ENCODE measurements at places on chromosomes 12 and 14.
A peak's percentile ranks its signal among the peaks of the same experiment; 100 is the strongest.

GRCh38 chr14:52355526-52355925 is 41.4 kb downstream of the PTGER2 start:
- DNase-seq, result no peak

DNA sequence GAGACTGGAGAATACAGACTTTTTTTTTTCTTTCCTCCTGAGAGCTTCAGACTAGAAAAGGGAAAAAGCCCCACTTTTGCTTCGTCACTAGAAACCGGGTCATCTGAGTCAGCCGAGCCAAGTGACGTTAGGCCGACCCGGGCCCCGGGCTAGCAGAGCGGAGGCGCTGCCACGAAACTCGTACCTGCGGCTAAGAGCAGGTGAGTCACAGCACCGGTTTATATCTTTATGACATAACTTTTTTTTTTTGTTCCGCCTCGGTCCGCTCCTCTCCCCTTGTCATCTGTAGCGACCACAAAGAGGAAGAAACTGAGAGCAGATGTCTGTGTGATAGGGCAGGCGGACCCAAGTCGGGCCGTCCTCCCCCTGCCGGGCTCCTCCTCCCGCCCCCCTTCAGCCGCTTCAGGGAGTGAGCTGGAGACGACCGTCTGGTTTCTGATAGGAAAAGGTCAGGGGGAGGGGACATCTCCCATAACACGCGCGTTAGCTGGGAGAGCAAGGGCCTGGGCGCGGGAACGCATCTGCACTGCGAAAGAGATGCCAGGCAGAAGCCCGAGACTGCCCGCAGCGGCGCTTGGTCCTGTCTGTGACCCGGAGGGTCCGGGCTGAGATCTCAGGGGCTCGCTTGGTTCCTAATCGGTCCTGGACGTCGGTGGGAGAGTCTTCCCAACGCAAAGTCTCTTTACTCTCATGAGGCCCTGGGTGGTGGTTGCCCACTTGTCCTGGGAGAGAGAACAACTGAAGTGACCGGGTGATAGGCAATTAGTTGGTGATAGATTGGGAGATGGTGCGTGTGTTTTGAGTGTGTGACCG is 586 bp downstream of the TTC6 start:
- peak; percentile 42 for DNase-seq

DNA sequence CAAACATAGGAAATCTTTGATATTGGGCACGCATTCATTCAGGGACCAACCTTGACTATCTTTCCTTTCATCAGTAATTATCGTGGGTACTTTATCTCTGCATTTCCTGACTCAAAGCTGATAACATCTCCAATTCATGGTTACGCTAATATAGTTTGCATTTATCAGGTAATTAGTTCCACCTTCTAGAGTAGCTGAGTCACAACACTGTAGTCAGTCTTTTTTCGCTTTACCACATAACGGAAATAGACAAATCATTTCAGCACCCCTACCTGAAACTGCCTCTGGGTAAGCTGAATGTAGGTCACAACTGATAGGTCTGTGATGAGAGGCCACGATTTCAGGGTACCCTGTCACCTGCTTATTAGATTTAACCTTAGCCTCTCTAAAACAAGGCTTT is 36.7 kb upstream of the IL22 start:
- DNase-seq, result peak; percentile 18

DNA sequence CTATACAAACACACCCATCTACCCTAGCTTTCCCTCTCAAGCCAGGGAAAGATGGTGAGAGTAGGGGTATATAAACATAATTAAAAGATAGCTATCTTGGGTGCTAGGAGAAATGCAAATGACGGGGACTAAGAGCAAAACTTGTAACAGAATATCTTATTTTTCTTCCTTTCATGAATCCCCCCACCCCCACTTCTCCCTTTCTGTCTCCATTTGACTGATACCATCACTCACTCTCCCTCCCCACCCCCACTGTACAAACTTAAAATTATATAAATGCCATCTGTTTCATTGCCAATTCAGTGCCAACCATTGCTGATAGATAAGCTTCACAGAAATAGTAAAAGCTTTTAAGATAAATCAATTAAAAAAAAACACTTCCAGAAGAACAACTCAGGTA is 268.6 kb downstream of the SLC6A15 start:
- no peak for DNase-seq

DNA sequence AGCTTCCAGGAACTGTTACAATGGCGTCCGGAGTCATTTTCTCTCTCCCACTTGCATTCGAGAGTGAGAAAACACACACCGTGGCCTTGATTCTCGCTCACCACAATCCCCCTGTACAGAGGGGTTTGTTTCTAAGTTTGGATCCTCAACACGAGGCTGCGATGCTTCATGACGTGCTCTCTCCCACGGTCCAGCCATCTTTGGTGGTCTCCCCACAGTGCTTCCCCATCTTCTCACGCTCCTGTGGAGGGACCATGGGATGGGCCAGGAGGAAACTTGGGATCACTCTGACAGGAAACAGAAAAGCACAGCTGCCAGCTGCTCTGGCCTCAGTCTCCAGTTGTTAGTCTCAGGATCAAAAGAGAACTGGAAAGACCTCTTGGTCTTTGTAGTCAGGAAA is 28.1 kb downstream of the OR10P1 start:
- DNase-seq, result no peak

- DNase-seq, result no peak
Measured at GRCh38 chr14:51562816-51563215, 88.9 kb upstream of the FRMD6 start.

- DNase-seq, result no peak
Measured at GRCh38 chr14:92471919-92472318, 41.7 kb upstream of the RIN3 start.

GRCh38 chr12:33423706-33424105 is 15.9 kb downstream of the SYT10 start:
- DNase-seq, result no peak

- DNase-seq, result no peak
Measured at GRCh38 chr12:98893126-98893674, 248.1 kb downstream of the APAF1 start.

- no peak for DNase-seq
Measured at GRCh38 chr14:104329793-104330192, 191.4 kb downstream of the KIF26A start.

DNA sequence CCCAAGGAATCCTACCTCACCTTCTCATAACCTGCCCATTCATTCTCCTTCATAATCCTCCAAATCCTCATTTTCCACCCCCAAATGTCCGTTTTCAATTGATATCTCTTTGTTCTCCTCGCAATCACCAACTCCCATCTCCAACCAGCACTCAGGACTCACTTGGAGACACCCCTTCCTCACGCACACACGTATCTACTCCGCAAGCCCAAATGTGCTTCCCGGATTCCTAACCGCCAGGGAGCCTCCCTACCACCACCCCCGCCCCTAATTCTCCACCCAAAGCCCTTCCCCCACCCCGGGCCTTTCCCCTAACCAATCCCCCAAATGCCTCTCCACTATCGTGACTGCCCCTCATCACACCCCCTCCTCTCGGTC is 304 bp downstream of the KCTD10 start:
- DNase-seq, result no peak

DNA sequence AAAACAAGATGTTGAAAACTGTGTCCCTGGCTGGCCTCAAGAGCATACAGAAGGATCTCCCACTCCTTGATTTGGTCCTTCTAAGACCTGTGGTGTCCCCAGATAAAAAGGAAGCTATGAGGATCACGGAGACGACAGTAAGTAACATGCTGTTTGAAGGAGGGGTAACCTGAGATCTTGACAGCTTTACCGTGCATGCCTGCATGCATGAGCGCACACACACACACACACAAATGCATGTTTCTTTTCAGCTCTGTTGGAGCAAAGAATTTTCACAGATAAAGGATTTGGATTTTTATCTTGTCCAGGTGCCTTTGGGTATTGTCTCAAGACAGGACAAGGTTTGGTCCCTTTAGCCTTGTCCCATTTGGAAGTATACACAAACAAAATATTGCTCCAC is 411.6 kb upstream of the CCDC196 start:
- no peak for DNase-seq

DNA sequence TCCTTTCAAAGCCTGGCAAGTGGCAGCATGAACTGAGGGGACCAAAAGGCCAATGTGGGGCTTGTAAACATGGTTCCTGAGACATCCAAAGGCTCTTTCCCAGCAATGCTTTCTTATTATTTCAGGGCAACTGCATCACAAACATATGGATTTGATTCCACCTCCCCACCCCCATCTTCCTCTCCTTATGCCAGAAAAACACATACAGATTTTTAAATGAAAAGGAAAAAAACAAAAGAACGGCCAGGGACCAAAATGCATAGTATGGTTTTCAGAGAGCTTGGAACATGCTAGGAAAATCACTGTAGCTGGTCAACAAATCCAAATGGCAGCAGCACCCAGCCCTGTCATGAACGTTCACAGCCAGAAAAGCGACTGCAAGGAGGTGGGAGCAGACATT is 167.6 kb downstream of the ANO2 start:
- no peak for DNase-seq

GRCh38 chr12:102735104-102735503 is 181.9 kb downstream of the PAH start:
- no peak for DNase-seq

DNA sequence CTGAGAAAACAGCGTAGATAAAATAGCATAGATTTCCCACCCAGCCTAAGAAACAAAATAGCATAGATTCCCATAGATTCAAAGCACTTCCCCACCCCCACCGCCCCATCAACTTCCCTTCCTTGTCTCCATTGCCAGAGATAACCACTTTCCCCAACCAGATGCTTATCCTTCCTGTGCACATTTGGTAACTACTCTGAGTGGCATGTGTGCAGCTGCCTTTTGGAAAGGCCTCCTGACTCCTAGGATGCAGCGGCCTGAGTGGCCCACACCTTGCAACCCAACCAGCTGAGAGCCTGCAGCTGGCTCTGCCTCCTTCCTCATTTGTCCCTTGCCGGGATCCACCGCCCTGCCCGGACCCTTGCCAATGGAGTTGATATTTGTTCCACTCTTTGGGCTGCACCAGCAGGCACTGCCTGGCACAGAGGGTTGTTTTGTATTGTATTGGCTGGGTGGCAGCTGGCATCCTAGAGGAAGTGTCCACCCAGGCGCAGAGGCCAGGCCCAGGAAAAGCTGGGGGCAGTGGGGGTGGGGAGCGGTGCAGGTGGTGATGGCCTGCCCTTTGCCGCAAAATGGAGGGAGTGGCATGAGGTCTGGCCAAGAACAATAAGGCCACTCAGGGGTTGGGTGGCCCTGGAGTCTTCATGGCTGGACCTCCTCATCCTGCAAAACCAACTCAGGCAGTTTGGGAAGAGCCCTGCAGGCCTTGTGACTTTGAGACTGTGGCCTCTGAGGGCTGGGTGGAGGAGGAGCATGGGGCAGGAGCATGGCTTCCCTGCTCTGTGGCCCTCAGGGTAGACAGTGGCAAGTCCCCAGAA is 4.9 kb downstream of the SLC48A1 start:
- DNase-seq, result no peak

GRCh38 chr14:100664841-100665510 is 61.7 kb upstream of the DLK1 start:
- no peak for DNase-seq

DNA sequence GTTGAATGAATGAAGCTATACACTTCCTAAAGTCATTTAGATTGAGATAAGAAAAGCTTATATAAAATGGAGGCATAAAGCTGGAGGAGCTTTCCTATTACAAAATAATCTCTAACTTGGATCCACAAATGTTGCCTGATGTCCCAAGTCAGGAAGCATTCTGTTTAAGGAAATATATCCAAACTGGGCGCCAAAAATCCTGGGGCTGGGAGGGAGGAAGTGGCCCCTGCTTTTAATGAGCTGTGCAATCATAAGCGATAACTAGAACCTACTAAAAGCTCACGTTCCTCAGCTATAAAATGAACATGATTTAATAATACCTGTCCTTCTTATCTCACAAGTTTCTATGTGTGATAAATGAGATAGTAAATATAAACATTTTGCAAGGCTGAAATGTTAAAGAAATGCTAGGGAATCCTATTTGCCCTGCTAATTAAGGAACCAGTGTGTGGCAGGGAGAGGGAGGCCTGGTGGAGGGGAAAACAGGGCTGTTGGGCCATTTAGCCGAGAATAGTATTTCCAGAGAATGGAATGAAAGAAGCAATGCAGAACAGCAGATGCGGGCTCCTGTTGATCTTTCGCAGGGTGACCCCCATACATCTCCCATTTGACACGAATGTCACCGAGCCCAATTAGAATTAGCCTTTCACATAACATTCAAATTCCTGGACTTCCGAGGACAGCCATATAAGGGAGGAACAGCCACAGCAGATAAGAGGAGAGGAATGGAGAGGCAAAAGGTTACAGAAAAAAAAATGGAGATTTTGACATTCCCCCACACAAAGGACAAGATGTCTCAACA is 25.9 kb downstream of the DUSP6 start:
- DNase-seq, result no peak

DNA sequence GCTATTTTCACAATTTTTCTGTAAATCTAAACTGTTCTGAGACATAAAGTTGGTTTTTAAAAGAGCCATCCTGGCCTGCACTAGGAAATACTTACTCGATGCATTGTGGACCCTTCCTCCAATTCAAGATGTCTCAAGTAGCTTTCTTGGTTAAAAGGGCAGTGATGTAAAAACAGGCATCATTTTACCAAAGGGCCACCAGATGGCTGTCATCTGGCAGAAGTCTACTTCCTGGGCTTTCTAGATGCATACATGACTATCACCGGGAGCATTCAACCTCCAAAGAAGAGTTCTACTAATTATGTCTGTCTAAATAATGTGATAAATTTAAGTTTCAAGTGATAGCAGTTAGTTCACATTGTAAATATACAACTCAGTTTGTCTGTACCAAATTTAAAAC is 96.8 kb upstream of the FRMD6 start:
- DNase-seq, result no peak

DNA sequence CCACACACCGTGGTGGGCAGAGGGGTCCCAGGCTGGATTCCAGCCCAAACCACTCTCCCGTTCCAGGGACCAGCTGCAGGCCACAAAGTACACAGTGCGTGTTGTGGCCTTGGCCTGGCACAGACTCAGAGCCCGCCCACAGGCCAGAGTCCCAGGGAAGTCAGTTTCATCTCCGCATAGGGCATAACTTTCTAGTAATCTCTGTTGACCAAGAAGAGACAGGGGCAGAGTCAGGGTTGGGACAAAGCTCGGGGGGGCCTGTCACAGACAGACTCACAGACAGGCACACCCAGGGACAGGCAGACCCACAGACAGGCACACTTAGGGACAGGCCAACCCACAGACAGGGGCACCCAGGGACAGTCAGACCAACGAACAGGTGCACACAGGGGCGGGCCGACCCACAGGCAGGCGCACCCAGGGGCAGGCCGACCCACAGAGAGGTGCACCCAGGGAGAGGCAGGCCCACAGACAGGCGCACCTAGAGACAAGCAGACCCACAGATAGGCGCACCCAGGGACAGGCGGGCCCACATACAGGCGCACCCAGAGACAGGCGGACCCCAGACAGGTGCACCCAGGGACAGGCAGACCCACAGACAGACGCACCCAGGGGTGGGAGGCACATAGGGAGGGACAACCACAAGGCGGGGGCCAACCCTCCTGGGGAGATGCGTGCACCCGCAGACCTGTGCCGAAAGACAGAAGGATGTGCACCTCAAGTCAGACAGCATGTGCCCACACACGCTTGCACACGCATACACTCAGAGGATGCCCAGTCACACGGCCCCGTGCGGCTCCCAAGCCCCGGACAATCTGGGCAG is 323.3 kb upstream of the RTL1 start:
- DNase-seq, result no peak

- no peak for DNase-seq
Measured at GRCh38 chr12:112148031-112148513, 22.7 kb downstream of the TRAFD1 start.

- no peak for DNase-seq
Measured at GRCh38 chr12:55636853-55637252, at the start of gene OR10P1. TSS of gene OR10P1 (plus strand) at chr12:55636892. CDS start at chr12:55636892, 0 bp downstream.

All from activated T-cell treated with anti-CD3 and anti-CD28 coated beads for 4 hours (primary cell).